ENCODE measurements at places on chromosomes 12 and 14.

GRCh38 chr12:130214686-130215395 lies 52.6 kb downstream of the FZD10 start:
- DNase-seq = no peak

DNA sequence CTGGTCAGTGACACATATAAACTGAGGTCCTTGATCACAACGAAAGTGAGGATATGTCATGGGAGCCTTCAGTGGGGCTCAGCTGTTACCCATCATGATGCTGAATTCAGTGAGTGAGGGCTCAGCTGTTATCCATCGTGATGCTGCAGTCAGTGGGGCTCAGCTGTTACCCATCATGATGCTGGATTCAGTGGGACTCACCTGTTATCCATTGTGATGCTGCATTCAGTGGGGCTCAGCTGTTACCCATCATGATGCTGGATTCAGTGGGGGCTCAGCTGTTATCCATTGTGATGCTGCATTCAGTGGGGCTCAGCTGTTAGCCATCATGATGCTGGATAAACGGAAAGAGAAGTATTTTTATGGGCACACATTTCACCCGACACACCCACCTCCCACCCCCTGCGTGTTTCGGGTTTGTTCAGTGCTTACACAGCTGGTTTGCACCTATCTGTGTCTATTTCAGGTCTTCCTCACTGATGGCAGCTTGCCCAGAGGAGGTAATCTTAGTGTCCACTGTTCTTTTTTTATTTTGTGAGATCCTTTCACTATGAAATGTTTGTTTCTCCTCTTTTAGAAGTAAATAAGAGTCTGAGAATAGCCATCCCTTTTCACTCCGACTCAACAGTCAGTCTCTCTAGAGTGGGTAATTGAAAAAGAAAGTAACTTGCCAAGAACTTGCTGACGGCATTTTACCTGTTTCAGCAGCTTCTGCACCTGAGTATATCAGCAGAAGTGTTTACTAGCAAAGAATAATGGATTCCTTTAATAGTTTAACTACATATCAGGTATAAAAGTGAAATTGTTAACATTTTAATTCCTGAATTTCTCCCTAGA lies 183.0 kb downstream of the ERC1 start:
- no peak for DNase-seq

DNA sequence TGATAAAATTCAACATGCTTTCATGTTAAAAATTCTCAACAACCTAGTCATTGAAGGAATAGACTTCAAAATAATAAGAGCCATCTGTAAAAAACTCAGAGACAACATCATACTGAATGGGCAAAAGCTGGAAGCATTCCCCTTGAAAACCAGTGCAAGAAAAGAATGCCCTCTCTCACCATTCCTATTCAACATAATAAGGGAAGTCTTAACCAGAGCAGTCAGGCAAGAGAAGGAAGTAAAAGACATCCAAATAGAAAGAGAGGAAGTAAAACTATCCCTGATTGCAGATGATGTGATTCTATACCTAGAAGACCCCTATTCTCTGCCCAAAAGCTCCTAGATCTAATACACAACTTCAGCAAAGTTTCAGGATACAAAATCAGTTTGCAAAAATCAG lies 52.9 kb downstream of the APOBEC1 start:
- DNase-seq = no peak

GRCh38 chr14:50320283-50320682 lies 8.2 kb downstream of the DMAC2L start:
- no peak for DNase-seq

DNA sequence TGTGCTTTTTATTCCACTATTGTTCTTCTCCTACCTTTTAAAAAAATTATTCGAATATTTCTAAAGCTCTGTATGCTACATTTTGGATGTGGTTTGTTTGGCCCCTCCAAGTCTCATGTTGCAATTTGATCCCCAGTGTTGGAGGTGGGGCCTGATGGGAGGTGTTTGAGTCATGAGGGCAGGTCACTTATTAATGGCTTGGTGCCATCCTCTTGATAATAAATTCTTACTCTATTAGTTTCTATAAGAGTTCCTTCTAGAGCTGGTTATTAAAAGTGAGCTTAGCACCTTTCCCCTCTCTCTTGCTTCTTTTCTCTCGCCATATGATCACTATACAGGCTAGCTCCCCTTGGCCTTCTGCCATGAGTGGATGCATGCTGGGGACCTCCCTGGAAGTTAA lies 445.6 kb upstream of the PDE3A start:
- DNase-seq = no peak

- DNase-seq = no peak
Observed at GRCh38 chr12:539540-540310, 80.0 kb downstream of the B4GALNT3 start.

Data from activated CD8-positive, alpha-beta memory T cell treated with anti-CD3 and anti-CD28 coated beads for 1 hour (primary cell).